Effector memory CD8-positive, alpha-beta T cell (primary cell): ENCODE measurements at places on chromosomes 1 and 21.

DNA sequence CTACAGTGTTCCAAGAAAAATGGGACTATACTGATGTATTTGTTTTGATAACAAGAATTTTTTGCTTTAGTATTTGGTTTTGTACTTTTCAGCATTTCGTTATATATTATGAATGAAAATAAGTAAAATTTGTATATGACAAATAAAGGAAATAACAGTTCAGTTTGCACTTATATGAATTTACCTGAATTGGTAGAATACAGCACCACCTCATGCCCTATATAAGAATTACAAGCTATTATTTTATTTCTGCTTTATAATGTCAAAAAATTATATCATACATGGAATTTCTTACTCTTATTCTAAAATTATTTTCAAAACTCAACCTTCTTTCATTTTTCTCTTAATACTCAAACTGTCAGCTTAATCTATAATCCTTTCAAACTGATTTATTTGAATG, 14.6 kb downstream of the EFCAB7 start:
- no peak for DNase-seq

- no peak for DNase-seq
Observed at GRCh38 chr1:219659684-219660083, 46.8 kb upstream of the ZC3H11B start.

GRCh38 chr1:48371598-48371997, 100.4 kb downstream of the SPATA6 start:
- no peak for DNase-seq

GRCh38 chr1:214028095-214028494, 40.3 kb downstream of the PROX1 start:
- no peak for DNase-seq

DNA sequence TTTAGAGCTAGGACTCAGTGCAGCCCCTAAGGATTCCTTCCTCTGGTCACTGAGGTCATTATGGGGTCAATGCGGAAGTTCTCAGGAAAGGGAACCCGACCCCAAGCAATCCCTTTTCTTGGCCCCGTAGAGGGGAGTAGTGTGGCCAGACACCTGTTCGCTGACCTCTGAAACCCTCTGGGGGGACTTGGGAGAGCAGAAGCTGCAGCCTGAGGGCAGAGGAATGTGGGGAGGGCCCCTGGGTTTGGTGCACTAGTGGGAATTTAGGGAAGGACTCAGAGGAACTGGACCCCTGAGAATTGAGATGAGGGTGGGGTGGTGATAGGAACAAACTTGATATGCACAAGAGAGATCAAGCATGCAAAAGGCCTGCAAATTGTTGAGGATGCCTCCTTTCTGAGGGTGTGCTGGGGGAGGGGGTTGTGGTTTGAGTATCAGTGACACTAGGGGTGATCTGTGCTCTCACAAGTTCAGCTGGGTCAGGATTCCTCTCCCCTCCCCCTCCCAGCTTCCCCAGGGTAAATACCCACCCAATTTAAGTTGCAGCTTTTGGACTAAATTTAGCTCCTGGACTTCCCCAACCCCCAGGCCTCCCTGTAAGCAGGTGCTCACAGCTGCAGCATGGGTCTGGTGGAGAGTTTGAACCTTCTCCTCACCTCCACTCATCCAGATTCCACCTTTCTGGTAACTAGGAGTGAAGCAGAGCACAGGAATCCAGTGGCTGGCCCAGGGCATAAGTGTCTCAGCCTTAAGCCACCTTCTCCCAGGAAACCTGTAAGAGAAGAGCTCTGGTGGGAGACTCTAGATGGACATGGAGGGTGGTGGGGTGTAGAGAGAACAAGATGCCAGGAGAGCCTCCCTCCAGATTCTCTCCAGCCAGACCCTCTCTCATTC, 13.5 kb downstream of the ADAMTSL4 start:
- DNase-seq = peak; percentile 48

- no peak for DNase-seq
Observed at GRCh38 chr1:35573198-35574124, at the start of gene TFAP2E. TSS of gene TFAP2E (plus strand) at chr1:35573314. CDS start at chr1:35573578, 264 bp downstream.

DNA sequence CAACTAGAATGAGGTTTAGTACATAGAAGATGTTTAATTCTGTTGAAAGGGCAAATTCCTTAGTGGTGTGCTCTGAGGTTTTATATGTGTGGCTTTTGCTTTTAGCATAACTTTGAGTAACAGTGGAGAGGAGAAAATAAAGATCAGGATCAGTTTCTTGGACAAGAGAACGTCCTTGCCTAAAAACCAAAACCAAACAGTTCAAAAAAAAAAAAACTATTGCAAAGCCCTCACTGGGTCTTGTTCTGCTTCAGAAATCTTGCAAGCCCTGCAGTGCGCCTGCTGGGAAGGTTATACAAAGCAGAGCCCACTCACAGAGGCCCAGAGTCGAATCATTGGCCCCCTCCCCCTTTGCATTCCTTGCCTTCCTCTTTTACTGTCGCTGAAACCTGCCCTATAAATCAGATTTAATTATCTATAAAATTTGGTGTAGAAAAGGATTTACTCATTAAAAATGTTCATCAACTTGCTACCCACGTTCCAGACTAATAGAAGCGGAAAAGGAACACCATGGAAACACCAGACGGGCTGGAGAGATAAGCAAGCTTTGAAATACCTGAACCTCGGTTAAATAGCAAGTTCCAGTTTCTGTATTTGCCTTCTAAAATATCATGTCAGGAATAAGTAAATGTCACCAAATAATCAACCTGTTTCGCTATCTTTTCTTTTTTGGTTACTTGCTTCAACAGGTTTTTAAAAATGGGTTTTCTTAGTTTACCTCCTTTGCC, 201.6 kb upstream of the PTBP2 start:
- DNase-seq = no peak

- DNase-seq = no peak
Observed at GRCh38 chr1:244502630-244503029, 41.6 kb downstream of the CATSPERE start.

DNA sequence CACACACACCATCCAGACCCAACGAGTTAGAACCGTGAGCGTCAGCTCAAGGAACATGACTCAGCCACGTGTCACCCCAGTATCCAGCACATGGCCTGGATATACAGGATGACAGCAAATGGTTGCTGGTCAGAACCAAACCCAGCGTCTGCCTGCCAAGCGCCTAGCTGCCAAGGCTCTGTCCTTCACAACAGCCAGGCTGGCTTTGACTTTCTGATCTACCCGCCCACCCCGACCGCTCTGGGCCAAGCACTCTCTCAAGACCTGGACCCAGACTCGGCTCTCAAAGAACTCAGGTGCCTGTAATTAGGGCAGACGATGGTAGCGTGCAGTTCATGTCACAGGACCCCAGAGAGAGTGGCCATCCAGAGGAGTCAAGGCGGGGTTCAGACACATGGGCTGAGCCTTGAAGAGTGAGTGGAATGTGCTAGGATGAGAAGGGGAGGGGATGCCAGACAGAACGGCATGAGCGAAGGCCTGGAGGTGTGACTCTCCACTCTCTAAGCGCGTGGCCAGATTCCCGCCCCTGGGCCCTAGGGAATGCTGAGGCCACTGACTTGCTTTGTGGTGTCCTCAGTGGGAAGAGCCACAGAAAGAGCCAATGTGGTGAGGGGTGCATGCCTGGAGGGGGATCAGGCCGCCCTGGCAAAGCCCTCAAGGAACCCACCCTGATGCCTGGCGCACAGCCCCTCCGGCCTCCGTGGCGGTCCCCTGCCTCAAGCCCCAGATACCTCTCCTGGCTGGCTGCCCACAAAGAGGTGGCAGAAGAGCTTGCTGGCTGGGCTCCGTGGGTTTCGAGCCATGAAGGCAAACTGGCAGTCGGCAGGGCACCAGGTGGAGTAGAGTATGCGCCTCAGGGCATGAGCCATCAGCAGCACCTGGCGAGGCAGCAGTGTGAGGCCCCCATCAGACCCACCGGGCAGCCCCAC, 7.0 kb downstream of the SH2D5 start:
- no peak for DNase-seq

- no peak for DNase-seq
Observed at GRCh38 chr1:238589843-238590435, 699.2 kb upstream of the ZP4 start.

- DNase-seq = no peak
Observed at GRCh38 chr1:64172458-64172983, 30.9 kb upstream of the UBE2U start.

GRCh38 chr1:29499104-29499650, 262.9 kb downstream of the PTPRU start:
- DNase-seq = no peak

DNA sequence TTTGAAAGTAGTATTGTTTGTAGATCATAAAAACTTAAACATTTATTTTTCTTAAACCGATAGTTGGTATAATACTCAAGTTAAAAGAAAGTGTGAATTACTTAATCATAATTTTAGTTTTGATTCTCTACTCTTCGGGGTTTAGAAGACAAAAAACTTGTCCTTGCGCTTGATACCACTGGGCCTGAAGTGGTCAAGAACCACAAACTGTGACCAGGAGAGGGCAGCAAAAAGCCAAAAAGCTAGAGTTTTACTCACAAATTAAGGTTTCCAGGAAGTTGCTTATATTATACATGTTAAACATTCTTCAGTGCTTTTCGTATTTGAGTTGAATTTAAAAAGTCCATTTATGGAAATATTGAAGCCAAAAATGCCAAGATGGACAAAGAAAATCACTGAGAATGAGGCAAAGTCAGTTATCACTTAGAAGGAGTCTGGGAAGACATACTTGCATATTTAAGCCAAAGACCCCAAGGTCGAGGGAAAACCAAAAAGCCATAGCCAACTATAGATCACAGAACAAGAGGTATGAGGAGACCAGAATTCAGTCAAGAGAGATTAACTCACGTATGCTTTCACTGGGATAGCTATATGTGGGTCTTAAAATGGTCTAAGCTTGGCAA, 34.2 kb downstream of the EFCAB7 start:
- no peak for DNase-seq

DNA sequence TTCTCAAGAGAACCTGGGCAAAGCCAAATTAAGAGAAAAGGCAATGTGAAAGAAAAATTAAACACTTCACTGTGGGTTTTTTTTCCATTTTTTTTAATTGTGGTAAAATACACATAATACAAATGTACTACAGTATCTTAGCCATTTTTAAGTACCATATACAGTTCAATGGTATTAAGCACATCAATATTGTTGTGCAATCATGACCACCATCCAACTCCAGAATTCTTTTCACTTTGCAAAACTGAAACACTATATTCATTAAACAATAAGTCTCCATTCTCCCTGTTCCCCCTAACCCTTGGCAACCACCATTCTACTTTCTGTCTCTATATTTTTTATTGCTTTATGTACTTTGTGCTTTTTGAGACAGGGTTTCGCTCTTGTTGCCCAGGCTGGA, 17.8 kb upstream of the OTUD7B start:
- DNase-seq = no peak

- no peak for DNase-seq
Observed at GRCh38 chr1:187911820-187912219, 1083.1 kb downstream of the PLA2G4A start.

DNA sequence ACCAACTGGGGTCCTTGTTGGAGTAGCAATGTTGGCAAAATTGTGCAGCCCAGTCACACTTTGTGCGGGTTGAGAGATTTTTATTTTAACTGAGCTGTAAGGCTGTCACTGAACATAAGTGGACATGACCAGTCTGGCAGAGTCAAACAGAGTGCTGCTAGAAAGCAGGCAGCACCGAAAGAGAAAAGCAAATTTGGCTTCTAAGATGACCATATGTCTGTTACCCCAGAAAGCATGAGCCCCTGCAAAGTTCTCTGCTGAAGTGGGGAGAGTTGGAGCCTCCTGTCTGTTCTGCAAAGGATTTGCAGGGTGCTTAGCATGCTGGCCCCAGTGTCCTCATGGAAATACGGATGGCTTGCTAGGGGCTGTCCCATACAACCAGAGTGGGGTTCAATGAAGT, 220.4 kb downstream of the PBX1 start:
- no peak for DNase-seq

GRCh38 chr1:9238550-9238949, 4.0 kb downstream of the H6PD start:
- no peak for DNase-seq

- DNase-seq = no peak
Observed at GRCh38 chr1:221045842-221046831, 166.9 kb downstream of the HLX start.

DNA sequence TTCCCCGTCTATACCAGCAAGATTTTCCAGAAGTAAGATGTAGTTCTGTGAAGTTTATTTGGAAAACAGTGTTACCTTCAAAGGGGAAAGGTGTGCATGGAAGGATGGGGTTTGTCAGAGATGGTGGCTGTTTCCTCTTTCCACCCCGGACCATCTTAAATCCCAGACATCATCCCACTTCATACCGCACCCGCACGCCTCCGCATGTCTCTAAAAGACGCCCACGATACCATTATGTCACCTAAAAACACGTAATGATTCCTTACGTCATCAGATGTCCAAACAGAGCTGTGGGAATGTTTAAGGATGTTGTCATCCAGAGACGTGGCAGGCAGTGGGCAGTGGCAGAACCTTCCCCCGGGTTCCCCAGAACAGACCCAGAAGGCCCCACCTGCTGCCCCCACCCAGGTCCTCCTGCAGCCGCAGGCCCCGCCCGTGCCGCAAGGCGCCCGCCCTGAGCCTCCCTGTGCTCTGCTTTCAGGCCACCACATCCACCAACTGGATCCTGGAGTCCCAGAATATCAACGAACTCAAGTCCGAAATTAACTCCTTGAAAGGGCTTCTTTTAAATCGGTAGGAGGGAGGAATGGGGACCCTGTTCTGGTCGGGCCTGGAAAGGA, 152.2 kb downstream of the PEX14 start:
- no peak for DNase-seq

DNA sequence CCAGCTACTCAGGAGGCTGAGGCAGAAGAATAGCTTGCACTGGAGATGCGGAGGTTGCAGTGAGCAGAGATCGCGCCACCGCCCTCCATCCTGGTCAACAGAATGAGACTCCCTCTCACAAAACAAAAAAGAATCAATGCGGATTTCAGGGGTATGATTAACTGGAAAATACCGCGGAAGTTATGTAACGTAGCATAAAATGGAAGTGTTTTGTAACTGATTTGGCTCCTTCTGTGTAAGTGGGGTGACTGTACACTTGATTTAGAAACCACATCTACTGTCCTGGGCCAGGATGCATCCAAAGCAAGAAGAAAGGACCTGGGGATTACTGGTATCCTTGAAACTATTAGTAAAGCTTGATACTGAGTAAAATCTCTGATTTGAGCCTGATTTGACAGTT, 3.1 kb upstream of the VAMP4 start:
- DNase-seq = no peak

DNA sequence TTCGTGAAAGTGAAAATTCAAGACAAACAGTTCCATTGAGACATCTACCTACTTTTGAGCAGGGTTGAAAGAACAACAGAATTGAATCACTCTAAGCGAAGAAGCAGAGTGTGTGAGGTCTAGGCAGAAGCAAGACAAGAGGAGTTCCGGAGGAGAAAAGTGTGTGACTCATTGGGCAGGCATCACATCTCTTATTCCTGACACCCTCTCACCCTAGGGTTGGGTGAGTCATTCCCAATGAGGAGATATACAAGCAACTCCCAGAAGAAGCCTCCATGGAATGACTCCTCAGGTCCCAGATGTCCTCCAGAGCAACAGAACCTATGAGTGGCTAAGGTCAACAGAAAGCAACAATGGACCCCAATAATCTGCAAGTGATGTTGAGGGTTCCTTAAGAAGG, 138.1 kb downstream of the TPR start:
- no peak for DNase-seq

DNA sequence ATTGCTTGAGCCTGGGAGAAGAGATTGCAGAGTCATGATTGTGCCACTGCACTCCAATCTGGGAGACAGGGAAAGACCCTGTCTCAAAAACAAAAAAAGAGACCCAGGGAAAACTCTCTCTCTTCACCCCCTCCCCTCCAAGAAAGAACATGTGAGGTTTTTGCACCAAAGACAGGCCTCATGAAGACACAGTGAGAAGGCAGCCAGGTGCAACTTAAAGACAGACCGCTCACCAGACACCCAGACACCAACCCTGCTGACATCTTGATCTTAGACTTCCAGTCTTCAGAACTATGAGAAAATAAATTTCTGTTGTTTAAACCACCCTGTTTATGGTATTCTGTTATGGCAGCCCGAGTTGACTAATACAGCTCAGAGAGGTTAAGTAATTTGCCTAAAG, 13.3 kb upstream of the LRRC8D start:
- DNase-seq = no peak
